ENCODE measurements at places on chromosomes 6 and 20.

DNA sequence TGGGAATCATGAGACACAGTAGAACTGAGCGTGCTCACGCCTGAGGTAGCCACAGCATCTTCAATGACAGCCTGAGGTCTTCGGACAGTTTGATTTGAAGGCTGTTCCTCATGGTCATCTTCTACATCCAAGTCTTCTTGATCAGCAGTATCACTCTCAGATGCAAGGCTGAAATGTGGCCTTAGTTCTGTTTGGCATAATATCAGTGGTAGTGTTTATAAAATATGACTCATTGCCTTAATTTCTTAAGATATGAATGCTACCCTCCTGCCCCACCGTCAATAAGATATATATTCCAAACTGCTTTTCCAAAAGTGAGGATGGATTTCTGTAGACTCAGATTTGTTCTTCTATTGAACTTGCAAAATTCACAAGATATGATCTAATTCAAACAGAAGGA lies 17.5 kb upstream of the MAP7 start:
- no peak for DNase-seq

DNA sequence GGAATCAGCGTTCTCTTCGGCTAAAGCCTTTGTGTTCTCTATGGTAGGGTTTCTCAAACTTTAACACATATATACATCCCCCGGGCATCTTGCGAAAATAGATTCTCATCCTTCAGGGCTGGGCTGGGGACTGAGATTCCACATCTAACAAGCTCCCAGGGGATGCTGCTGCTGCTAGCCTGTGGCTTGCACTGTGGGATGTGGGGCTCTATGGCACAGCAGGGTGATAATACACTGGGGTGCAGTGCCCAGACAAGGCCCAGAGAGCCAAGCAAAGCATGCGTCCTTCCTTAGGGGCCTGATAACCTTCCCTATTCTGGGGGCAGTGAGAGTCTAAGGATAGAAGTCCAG lies 102.0 kb downstream of the LAMP5 start:
- DNase-seq, result no peak

DNA sequence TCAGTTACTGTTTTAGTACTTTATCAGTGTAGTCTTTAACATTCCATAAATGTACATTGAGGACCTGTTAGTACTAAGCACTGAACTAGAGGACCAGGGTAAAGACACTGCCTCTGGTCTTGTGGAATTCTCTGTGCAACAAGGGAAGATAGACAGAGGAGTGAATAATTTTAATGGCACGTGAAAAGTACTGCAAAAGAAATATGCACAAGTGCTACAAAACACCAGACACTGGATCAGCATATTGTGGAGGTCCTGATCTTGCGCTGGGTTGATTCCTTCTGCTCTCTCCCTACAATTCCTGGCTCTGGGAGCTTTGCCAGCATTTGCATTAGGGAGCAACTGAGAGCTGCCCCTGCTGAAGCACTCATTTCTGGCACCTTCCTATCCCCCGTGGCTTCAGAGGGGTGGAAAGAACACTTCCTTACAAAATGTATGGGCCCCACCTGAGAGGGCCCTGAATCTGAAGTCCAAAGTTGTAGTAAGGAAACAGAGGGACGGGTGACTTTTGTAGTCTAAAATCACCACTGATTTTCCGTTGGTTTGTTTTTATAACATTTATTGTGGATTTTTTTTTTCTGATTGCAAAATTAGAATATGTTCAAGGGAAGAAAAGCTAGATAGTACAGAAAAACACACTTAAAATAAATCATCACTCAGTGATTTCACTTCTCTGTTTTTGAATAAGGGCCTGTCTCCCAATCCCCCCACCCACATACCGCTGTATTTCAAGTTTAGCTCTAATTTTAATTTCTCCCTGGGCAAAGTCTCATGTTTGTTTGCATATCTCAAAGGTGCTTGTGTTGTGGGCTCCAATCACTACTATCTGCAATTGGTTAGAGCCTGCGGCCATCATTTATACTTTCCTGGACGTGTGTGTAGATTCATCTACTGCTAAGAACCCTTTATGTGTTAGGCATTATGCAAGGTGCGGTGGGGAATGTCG lies 4.9 kb downstream of the PKIG start:
- no peak for DNase-seq

DNA sequence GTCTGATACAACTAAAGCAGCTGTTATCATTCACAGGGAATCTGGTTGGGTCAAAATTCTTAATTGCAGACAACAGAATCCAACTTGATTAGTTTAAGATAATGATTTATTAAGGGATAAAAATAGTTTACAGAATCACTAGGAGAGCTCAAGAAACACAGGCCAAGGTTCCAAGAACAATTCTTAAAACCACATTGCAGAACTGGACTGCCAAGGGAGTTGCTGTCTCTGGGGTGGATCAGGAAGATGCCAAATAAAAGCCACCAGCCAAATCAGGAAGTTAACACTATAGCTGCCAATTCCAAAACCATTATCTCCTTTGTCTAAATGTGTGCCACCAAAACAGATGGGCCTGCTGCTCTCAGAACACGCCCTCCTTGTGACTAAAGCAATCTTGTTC lies 53.7 kb downstream of the NUDT3 start:
- no peak for DNase-seq

DNA sequence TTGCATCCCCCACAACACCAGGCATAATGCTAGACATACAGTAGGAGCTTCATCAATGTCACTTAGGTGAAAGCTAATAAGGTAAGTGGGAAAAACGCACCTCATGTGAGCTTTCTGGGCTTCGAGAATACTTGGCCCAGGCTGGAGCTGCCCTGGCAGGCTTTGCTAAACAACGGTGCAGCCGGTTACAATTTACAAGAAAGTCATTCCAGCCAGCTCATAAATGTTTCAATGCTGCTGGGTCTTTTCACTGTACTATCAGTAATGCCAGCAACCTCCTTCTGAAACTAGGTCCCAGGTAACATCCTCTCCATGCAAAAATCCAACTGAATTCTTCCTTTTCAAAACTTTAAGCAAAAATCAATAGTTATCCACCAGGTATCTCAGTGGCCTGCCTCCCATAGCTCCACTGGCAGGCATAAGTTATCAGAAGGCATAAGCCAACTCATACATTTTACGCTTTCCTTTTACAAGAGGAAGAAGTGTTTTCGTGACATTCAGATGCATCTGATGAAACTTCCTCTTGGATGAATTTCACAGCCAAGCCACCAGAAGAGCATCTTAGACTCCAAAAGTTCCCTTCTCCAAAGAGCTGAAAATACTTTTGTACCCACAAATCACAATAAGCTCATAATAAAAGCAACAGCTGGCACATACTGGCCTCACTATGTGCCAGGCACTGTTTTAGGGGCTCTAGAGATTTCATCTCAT lies 56.3 kb downstream of the RTN4IP1 start:
- no peak for DNase-seq

- no peak for DNase-seq
Observed at GRCh38 chr20:23096097-23096496, 10.0 kb upstream of the CD93 start.

GRCh38 chr6:76275746-76276145 lies 203.3 kb upstream of the IMPG1 start:
- DNase-seq, result no peak

DNA sequence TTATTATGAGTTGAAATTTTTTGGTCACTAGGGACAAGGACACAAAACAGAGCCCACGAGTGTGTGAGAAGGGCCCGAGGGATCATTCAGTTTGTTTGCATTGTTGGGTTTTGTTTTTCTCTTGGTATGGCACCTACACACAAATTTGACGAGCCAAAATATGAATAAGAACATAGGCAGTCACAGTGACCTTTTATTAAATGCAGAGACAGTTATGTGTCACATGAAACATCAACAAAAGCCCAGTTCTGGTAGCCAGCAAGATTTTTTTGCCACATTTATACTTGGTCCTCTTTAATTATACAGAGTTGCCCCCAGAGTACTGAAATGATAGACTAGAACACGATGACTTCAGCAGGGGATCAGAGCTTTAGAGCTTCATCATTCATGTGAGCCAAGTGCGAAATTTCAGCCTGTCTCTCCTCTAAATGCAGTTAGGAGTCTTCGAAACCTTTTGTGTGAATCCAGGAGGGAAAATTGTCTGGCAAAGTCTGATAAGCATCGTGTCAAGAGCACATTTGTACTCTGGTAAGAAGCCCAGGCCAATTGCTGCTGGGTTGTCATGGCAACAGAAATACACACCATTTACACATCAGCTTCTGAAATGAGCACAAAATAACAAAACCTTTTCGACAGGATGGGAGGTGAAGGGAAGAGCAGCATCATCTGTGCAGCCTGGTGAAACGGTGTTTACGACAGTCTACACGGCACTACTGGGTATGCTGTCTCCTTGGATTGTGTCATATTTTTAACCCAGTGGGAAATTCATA lies 79.2 kb upstream of the RIPOR2 start:
- no peak for DNase-seq

DNA sequence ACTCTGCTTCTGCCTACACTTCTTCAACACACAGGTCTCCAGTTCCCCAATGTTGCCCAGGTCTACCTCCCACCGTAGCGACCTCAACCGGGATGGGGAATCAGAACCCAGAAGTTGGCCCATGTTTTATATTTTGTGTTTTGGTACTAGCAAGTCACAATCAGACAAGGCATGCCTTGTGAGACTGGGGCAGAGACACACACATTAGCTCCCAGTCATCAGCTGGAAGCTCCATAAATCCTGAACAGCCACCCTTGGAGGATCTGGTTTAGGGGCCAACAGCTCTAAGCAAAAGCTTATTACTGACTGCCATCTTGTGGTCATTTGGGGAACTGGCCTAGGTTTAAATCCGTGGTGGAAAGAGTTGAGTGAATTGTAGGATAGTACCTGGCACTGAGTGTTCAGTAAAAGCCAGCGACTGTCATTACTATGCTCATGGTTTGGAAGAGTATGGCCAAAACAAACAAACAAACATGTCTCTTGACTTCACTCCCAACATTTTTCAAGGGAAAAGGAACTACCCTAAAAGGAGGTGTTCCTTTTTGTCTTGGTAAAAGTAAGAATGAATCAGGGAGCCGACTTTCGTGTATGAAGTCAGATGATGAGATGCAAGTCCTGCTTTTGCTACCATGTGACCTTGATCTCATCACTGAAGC lies 40.5 kb downstream of the PIM1 start:
- DNase-seq, result peak; percentile 83

- no peak for DNase-seq
Observed at GRCh38 chr20:4519534-4519933, 202.2 kb upstream of the PRND start.

DNA sequence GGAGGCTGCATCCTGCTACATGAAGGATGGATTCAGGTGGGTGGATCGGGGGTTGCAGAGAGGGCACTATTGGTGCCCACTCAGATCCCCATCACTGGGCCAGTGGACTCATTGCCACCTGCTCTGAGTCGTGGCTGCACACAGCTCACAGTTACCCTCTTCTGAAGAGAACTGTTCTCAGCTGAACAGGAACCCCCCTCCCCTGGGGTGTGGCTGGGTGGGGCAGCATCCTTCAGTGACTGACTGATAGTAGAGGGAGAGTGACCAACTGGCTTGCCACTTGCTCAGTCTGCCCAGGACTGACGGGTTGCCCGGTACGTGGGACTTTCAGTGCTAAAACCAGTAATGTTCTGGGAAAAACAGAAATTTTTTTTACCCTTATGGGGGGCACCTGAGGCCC lies 494.0 kb upstream of the CHD6 start:
- no peak for DNase-seq

GRCh38 chr6:132527791-132528190 lies 10.3 kb upstream of the TAAR9 start:
- DNase-seq, result no peak

GRCh38 chr6:14513496-14514393 lies 396.2 kb downstream of the CD83 start:
- no peak for DNase-seq

GRCh38 chr6:705047-705446 lies 12.1 kb upstream of the EXOC2 start:
- no peak for DNase-seq

DNA sequence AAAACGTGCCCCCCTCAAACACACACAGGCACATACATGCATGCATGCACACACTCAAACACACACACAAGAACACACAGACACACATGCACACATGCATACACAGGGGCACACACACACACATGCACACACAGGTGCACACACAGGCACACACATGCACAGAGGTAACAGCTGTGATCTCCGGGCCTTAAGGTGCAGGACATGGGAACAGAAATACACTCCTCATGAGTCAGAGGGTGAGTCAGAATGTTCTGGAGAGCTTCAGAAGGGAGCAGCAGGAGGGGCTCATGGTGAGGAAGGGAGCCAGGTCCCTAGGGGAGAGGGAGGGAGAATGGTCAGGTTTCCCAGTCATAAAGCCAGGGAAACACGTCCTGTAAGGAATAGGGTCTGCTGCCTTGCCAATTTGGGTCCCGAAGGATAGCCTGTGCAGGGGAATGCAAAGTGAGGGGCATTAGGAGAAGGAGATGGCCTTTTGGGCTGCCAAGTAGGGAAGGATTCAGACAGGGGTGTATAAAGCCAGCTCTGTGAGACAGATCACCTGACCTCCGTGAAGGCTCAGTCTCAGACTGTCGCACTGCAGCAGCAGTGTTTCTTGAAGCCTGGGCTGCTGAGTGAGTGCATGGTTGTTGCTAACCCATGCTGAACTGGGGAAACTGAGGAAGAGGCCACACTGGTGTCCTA lies 123.9 kb downstream of the MAFB start:
- no peak for DNase-seq

- no peak for DNase-seq
Observed at GRCh38 chr6:75419416-75419815, 74.2 kb downstream of the FILIP1 start.

DNA sequence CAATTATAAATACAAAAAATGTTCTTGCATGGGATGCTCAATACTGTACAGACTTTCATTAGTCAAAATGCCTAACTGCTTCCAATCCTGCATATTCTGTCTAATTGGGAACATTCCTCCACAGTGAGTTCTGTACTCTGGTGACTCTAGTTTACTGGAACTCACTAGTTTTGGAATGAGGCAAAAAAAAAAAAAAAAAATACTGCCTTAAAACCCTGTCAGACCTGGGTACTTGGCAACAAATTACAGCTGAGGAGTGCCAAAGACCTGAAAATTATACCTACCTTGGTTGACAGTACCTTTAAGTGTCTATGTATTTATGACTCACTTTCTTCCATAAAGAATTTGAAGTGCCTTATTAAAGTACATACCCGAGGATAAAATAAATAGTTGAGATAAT lies 276.7 kb downstream of the FARS2 start:
- no peak for DNase-seq

DNA sequence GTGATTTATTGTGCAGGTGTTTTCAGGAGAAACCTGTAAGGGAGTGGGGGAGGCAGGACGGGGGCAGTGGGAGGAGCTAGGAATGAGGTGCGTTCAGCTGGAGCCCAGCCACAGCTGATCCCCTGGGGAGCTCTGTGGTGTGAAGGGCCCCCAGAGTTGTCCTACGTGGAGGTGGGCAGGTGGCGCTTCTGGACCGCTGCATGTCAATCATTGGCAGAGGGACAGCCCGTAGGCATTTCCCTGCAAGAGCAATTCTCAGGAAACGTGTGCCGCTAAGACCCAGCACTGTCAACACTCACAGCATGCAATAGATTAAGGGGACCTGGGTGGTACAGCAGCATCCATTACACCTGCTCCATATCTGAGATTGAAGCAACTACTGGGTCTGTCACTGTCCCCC lies 88.0 kb downstream of the PRND start:
- no peak for DNase-seq

Data from activated T-cell treated with anti-CD3 and anti-CD28 coated beads for 4 hours (primary cell).